Foreskin keratinocyte (primary cell): ENCODE measurements at places on chromosomes 4 and X.

- no peak for DNase-seq
These were observed 75.8 kb upstream of the CCDC160 start for GRCh38 chrX:134161162-134161561.

DNA sequence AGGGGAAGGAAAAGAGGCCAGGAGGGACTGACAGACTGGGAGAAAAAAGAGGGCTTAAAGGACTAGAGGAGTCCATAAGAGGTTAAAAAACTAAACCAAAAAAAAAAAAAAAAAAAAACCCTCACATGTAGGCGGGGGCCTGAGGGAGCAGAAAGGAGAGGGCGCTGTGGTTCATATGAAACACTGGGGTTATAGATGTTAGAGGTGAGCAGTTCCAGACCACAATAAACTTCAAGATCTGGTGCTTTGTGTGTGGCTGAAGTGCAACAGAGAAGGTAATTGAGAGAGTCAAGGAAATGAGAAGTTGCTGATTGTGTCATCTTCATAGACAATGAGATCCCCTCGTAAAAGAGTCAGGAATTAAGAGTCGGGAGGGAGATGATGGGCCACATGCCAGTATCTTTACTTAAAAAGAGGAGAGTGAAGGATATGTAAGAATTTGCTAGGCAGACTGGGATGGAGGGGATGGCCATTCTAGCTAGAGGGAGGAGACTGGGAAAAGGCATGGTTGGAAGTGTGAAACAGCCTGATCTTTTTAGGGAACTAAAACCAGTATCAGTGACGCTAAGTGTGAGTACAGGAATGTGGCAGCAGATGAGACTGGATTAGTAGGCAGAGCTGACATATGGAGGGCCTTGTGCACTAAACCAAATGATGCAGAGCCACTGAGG, 18.4 kb upstream of the OGT start:
- no peak for DNase-seq

GRCh38 chr4:83828601-83829000, 292.7 kb downstream of the GPAT3 start:
- no peak for DNase-seq

GRCh38 chr4:151324124-151324751, 1.2 kb downstream of the SH3D19 start:
- no peak for DNase-seq

DNA sequence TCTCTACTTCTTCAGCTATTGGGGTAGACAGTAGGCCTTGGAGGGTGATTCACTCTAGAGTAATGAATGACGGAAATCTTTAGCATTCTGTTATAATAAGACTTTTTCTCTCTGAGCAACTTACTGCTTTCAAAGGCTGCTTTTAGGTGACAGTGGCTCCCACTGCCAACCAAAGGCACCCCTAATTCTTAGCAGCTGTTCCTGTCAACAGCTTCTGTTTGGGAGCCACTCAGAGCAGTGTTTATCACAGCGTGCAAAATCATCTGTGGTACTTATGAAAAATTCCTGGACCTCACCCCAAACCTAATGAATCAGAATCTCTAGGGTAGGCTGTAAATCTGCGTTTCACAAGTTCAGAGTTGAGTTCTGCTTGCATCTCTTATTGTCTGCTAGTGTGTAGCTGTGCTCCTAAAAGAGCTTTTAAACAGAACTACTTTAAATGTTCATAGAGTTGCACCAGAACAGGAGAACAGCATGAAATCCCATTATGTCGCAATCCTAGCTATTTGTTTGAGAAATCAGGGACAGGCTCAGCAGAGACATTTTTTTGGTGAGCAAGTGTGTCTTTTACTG, 52.8 kb upstream of the POU4F2 start:
- no peak for DNase-seq

DNA sequence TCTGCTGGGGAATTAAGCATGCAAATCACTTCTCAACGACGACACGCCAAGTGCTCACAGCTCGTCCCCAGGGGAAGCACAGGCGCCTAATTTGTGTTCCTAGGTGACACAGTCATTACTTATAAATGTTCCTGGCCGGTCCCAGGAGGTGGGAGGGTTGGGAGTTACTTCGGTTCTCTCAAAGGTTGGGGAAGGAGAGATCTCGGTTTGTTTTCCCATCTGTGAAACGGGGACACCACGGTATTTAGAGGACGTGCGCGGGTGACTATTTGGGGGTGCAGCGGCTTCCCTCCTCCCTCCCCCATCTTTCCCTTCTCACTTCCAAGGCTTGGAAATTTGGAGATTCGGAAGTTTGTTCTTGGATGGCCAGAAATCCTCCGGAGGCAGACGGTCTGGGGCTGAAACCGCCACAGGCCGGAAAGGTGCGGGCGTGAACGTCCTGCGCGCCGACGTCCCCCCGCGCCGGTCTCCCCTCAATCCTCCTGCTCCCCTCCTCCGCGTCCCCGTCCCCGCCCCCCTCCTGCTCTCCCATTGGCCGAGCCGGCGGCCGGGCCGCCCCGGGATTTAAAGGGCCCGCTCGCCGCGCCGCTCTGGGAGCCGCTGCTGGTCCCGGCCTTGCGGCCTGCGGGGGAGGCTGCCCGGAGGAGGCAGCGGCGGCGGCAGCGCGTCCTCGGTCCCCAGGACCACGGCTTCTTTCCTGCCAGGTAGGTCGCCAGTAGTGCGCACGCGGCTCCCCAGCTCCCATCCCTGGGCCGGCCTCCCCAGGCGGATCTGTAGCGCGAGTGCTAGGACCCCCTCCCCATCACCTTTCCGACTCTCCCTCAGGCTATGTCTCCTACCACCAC, at the start of gene PORCN:
PORCN (plus strand) TSS at position 593 of the 845 bp plus-strand sequence. CDS start 829 bp downstream, outside the sequence.
- no peak for DNase-seq

DNA sequence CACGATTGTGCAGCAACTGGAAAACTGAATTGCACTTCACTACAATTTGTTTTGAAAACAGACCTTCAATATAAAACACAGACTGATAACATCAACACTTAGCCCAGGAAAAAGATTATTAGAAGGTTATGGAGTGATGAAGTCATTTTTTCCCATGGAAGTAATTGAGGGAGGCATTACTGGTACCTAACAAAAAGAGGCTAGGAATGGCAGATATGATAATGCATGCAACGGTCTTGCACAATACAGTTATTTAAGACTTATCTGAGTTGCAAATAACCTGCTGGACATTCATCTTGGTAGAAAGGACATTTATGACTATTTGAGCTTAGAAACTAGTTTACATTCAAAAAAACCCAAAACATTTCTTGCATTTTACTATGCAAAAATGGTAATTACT, 1031.9 kb downstream of the FAT4 start:
- no peak for DNase-seq

DNA sequence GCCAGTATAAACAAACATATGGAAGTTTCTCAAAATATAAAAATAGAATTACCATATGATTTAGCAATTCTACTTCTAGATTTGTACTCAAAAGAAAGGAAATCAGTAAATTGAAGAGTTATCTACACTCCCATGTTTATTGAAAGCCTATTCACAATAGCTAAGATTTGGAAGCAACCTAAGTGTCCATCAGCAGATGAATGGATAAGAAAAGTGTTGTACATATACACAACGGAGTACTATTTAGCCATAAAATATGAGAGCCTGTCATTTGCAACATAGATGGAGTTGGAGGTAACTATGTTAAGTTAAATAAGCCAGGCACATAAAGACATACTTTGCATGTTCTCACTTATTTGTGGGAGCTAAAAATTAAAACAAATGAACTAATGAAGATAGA, 257.8 kb downstream of the TEX13C start:
- no peak for DNase-seq

GRCh38 chr4:152896811-152897210, 39.3 kb upstream of the FHDC1 start:
- no peak for DNase-seq

GRCh38 chr4:69759189-69759604, 1.2 kb downstream of the SULT1B1 start:
- no peak for DNase-seq
